Inflammatory macrophage treated with lipopolysaccharide for 1 hour (primary cell): ENCODE measurements at places on chromosomes 13 and 19.

- no peak for DNase-seq
Measured at GRCh38 chr13:72689181-72689696, 38.2 kb downstream of the MZT1 start.

GRCh38 chr13:31663880-31664585 lies 75.3 kb upstream of the RXFP2 start:
- no peak for DNase-seq

- no peak for DNase-seq
Measured at GRCh38 chr19:3412066-3412465, 45.7 kb downstream of the NFIC start.

- DNase-seq = no peak
Measured at GRCh38 chr19:4088975-4089374, 22.3 kb upstream of the ZBTB7A start.

GRCh38 chr13:100636441-100636840 lies 38.2 kb downstream of the TMTC4 start:
- no peak for DNase-seq

- DNase-seq = no peak
Measured at GRCh38 chr19:42278452-42279154, 9.6 kb downstream of the CIC start.

DNA sequence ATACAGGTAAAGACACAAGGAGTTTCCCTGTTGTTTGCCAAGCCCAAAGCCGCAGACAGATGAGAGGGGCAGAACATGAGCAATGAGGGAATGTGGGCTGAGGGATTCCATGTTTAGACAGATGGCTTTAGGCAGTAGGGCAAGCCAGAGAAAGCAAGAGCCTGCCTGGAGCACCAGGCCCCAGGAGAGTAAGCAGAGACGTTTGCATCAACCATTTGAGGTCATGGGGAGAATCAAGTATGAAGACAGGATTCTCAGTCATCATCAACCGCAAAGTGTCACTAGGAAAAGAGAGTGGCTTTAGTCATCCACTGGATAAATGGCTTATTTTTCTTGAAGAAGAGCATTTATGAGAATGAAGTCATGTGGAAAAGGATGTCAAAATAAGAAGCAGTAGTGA lies 184.7 kb downstream of the COG6 start:
- no peak for DNase-seq

GRCh38 chr13:30027569-30028455 lies 177.4 kb upstream of the UBL3 start:
- no peak for DNase-seq

DNA sequence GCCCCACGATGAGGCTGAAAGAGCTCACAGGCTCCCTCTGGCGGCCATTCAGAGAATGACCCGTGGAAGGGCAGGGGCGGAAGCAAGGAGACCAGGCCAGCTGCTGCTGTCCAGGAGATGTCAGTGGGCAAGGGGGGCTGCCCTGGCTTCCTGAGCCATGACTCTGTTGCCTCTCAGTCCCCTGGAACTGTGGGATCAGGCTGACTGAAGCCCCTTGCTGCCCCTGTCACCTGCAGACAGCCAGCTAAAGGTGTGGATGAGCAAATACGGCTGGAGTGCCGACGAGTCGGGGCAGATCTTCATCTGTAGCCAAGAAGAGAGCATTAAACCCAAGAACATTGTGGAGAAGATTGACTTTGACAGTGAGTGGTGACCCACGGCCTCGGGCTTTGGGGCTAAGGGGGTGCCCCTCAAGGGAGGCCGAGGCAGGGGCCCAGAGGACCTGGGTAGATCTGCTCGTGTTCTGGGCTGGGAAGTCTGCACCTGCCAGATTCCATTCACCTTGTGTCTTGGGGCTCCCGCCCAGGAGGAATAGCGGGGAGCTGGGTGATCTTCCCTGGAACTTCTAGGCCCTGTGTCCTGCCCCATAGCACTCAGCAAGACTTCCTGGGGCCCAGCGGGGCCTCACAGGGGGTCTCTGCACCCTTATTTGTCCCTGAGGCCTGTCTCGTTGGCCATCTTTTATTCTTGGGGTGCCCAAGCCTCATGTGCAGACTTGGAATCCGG lies 12.5 kb upstream of the ACTN4 start:
- peak; percentile 91 for DNase-seq

DNA sequence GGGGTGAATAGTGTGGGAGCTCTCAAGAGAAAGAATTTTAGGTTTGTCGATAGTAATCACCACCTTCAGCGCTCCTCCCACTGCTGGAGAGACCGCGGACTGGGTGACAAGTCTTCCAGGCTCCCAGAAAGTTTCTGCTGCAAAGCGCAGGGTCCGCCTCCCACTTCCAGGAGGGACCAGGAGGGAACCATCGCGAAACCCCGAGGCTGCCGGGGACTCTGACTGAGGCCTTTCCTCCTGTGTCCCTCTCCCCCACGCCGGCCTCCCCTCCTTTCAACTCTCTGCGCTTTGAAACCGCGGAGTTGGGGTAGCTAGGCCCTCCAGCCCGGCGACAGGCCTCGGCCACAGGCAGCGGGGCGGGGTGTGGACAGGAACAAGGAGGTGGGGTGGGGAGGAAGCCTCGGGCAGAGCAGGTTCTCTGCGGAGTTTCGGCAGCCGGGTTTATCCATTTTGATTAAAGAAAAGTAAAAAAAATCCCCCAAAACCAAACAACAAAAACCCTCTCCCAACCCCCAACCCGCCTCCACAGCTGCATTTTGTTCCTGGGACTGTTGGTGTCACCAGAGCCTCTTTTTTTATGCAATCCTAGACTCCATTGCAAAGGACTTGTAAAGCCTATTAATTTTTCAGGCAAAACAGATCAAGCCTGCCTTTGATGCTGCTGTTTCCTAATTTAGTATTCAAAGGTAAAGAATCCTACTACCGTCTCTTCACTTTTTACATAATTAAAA lies 157.2 kb downstream of the TM9SF2 start:
- DNase-seq = peak; percentile 38

GRCh38 chr19:13942023-13942684 lies 3.9 kb upstream of the PODNL1 start:
- DNase-seq = no peak

GRCh38 chr19:30310602-30311263 lies 61.5 kb upstream of the ZNF536 start:
- no peak for DNase-seq

DNA sequence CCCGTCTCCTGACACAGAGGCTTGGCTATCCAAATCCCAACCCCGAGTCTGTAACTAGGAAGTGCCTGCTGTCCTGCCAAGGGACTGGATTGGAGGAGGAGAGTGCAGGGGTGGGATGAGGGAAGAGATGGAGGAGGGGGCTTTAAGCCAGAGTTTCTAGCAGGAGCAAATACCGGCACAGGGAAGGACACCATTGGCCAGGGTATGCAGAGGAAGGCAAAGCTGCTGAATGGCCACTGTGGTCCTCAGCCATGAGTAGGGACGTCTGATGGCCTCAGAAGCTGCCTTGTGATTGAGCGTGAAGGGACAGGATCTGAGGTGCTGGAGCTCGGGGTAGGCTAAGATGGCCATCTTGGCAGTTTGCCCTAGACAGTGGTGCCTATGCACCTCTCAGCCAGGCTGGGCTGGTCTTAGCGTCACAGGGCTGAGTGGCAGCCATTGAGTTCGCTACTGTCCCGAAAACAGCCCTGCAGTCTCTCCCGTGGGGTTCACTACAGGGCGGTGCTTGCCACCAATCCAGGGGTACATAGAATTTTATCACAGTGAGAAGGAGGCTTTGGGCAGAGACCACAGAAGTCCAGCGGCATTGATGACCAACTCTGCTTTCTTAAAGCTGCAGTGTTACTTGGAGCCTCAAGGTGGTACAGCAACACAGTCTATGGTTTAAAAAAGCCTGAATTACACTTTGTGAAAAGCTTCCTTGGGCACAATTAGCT lies 61.8 kb downstream of the AKAP11 start:
- DNase-seq = no peak

GRCh38 chr19:588741-589692 lies 664 bp upstream of the HCN2 start:
- DNase-seq = no peak

DNA sequence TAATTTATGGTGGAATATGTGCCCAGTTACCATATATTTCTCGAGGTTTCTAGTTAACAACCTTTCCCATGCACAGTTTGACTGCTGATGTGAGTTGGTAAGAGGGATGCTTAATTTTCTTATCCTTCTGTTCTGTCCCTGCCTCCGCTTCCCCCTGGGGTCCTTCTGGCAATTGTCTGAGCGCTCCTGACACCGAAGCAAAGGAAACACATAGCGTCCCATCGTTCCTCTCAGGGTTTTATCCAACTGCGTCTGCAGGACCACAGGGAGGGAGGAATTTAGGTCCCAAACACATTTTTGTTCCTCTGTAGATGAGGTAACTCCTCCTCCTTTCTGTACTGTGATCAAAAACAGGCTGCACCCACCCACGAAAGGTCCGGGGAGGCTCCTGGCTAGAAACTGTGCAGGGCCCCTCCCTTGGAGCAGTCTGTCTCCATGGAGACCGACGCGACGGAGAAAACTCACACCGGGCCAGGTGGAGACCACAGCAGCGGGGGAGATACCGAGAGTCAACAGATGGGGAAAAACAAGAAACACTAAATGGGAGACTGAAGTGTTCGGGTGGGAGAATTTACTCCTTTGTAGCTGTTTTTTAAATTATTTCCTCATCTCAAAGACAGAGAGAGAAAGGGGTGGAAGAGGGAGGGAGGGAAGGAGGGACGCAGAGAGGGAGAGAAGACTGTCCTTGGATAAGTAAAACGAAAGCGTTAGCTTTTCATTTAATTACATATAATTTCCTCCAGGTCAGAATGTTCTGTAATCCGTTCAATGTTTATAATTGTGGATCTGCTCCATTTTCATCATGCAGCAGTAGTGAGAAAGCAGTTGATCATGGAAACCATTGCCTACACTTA lies 191.8 kb upstream of the NBEA start:
- no peak for DNase-seq

DNA sequence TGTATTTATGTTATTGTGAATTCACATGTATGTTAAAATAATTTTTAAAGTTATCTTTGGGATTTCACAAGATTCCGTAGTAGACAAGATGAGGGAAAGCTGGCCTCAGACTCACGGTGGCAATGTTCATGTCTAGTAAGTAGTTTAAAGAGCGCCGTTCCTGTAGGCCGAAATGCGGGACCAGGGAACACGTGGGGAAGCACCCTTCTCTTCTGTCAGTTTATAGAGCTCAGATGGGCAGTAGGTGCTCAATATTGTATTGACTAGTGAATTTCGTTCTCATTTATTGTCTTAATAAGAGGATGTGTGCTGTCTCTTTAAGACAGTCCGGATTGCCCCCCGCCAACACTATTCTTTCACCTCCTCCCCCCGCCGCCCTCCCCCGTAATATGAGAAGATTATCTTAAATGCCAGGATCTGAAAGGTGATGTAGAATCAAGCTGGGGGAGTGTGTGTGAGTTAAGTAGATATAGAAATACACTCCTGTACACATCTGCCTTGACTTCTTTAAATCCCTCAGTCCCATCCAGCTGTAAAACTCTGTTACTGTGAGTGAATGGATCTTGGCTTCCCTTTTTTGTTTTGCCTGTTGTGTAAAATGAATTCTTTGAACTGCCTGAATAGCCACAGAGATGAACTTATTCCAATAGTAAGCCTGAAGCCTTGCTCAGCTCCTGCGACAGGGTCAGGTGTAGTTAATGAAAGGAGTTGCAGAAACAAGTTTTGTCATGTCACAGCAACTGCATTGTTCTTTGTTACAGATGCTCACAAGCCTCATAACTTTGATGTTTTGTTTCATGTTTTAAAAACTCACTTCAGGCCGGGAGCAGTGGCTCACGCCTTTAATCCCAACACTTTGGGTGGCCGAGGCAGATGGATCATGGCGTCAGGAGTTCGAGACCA lies 1.3 kb downstream of the LAMP1 start:
- peak; percentile 46 for DNase-seq

DNA sequence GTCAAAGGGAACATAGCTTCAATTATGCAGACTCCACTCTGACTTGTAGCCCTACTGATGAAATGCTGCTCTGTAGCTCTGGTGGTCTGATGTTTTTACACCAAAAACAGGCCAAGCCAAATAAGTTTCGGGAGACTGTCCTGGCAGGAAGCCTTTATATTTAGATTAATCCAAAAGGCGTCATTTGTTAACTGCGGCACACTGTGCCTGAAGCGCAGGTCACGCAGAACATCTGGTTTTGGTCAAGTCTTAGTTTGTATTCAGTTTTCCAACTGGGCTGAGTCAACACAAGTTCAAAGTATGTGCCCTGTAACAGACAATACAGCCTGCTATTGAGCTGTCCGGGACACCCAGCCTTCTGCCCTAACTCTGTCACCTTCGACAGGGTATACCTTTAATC lies 154.6 kb upstream of the IPO5 start:
- no peak for DNase-seq

DNA sequence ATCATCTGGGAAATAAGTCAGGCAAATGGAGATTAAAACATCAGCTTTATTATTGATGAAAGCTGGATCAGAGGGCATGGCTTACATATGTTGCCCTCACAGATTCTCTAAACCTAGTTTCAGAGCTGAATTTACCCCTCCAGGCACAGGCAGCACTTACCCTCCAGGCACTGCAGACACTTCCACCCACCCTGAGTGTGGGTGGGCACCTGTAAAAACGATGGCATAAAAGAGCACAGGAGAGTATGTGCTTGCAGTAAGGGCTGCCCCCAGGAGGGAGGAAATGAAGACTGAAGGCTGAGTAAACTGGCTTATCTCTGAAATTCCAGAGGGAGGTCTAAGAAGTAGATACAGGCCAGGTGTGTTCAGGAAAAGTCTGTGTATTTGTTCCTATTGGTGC lies 185.0 kb upstream of the HTR2A start:
- no peak for DNase-seq

DNA sequence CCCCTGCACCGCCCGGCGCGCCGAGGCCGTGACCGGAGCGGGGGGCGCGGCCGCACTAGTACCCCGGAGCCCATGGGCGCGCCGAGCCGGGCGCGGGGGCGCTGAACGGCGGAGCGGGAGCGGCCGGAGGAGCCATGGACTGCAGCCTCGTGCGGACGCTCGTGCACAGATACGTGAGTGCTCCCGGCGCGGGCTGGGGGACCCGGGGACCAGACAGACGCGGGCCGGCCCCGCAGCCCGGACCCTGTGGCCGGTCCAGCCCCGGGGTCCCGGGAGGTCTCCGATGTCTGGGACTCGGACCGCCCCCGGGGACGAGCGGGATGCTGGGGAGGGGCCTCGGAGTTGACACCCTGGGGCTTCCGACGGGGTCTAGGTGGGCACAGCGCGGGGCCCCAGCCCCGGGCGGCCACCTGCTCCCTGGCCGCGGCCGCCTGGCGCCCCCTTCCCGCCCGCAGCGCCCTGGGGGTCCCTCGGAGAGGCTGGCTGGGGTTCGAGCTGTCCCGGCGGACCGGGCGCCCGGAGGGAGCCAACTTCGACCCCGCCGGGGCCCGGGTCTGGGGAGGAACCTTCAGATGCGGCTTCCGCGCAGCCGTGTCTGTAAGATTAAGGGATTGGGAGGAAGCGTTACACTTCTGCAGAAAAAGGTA lies 568 bp downstream of the ATP11A start:
- peak; percentile 9 for DNase-seq

GRCh38 chr13:67505376-67505775 lies 275.2 kb upstream of the PCDH9 start:
- DNase-seq = no peak

GRCh38 chr19:52428937-52429336 lies at the start of gene ZNF534:
ZNF534 (plus strand) TSS chr19:52429148; CDS start chr19:52431475, 2,327 bp downstream.
- no peak for DNase-seq

GRCh38 chr13:44312834-44313551 lies 60.6 kb upstream of the SERP2 start:
- peak; percentile 31 for DNase-seq
